ENCODE measurements at places on chromosomes 3 and 15.

GRCh38 chr3:27345493-27345892, 23.7 kb downstream of the NEK10 start:
- no peak for DNase-seq

DNA sequence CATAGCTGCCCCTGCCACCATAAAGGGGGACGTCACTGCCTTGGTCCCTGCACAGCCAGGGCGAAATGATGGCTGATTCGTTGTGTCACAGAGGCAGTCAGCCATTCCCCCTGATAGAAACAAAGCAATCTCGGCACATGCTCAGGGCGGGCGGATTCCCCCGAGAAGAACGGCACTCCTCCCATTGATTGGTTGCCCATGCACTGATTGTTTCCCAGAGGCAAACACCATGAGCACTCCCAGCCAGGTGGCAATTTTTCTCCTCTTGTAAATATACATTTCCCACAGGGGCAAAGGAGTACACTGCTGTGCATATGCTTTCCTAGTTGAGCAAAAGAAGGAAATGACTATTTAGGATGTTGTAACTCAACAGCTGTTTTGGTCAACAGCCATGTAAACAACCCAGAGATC, 56.5 kb downstream of the KY start:
- no peak for DNase-seq

DNA sequence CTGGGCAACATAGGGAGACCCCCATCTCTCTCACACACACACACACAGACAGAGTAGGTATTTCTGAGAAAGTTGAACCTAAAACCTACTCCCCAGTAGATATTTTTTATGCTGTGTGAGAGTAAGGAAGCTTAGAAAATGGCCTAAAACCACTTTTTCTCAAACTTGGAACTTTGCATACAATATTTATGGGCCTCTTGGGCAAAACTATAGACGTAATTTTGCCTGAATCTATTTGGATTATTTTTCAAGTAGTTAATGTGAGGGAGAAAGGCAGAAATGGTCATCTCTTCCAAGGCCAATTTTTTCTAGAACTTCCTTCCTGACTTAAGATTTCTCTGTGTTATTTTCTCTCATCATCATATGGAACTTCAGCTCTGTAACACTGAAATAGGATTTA, 81.7 kb downstream of the ZNF609 start:
- no peak for DNase-seq

DNA sequence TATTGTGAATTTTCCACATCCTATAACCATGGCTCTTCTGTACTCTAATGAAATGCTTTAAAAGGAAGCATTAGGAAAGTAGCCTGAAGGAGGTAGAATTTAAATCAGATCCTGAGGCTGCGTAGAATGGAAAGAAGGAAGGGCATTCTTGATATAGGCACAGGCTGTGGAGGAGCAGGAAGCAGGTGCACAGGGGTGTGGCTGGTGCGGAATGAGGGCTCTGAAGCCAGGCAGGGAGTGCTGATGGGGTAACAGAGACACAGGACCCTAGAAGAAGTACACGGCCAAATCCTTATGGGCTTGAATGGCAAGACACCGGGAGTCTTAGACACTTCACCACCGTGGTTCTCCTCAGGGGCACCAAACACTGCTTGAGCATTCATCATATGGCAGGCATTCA, 97.0 kb downstream of the MYLK start:
- no peak for DNase-seq

- peak; percentile 47 for DNase-seq
These were observed 117.4 kb upstream of the ZBED2 start for GRCh38 chr3:111712294-111713167.

GRCh38 chr3:128616516-128617269, 33.9 kb downstream of the RPN1 start:
- DNase-seq = no peak

DNA sequence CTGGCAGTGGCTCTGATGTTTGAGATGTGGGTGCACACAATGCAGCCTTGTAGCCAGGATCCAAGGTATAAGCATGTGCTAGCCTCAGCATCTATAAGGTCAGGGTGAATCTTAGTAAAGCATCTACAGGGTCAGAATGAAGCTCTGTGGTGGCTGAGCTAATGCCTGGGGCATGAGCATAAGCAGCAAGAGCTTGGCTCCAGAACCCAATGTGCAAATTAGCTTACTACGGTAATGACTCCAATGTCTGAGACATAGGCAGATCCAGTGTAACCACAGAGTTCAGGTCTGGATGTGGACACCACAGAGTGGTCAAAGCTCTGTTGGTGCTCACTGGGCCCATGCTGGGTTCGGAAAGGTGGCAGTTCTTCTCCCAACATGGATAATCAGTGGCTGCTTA, 304.5 kb upstream of the NECTIN3 start:
- no peak for DNase-seq

DNA sequence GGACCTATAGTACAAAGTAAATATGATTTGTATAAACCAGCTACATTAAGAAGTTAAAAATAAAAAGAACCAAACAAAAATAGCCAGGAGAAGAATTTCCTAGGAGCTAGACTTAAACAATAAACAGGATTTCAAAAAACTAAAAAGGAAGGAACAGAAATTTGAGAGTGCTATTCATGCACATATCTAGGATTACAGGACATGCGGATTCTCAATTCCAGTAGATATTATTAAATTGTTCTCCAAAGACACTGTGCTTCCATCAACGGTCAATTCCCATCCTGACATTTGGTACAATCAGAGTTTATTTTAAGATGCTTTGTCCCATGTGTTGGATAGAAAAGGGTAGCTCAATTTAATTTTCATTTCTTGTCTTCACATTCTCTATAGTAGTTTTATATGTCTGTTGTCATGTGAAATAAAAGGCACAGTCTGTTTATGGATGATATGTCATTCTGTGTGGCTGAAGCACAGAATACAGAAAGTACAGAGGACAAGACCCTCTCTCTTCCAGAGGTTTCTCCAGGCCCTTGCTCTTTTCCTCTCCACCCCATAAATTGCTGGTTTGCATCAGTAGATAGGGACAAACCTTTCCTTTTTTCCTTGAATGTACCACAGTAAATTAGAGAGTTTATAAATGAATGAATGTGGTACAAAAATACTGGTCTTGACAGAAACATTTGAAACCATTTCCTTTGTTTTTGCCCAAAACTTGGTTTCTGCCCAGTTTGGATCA, 3.5 kb downstream of the PLOD2 start:
- no peak for DNase-seq

DNA sequence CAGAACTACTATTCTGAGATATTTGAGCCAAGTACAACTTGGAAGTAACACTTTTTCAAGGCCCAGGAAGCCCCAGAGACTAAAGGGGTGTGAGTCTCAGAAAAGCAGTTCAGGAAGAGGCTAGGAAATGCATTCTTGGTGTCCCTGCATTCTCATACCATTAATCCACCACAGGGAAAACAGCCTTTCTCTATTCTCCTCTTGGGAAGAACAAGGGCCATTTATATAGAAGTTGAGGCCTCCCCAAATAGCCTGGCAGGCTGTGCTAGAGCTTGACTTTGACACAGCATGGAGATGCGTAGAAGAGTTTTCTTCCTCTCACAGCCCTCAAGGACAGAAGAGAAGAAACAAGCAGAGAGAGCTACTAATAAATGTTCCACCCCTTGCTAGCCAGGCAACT, 5.5 kb upstream of the NR2C2 start:
- DNase-seq = no peak

GRCh38 chr3:65905771-65906170, 132.9 kb downstream of the MAGI1 start:
- no peak for DNase-seq

- peak; percentile 21 for DNase-seq
These were observed 108.8 kb downstream of the THSD4 start for GRCh38 chr15:71224024-71224423.

- no peak for DNase-seq
These were observed 515 bp downstream of the EPHA6 start for GRCh38 chr3:96814651-96815567.

GRCh38 chr15:67831363-67831762, 6.1 kb downstream of the SKOR1 start:
- no peak for DNase-seq

DNA sequence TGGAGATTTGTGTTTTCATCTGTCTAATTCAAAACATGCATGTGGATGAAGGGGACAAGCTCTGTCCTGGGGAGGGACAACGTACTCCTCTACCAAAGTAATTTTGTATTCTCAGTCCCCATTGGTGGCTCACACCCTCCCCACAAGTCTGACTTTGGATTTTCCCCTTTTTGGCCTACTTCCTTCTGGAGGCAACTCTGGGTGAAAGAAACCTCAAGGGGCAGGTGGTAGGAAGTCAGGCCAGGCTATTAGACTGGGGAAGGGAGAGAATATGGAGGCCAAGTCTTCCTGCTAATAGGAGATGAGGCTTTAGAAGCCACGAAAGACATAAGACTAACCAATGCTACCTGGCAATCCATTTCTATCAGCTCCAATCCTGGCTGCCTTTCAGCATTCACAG, 124.9 kb upstream of the RASGRP1 start:
- no peak for DNase-seq

- DNase-seq = no peak
These were observed 238.5 kb downstream of the NSUN3 start for GRCh38 chr3:94301366-94301765.

GRCh38 chr3:175260145-175260794, 401.1 kb downstream of the NAALADL2 start:
- DNase-seq = peak; percentile 61

- DNase-seq = peak; percentile 77
These were observed 216.8 kb downstream of the ERC2 start for GRCh38 chr3:56251343-56251945.

- no peak for DNase-seq
These were observed 590.4 kb downstream of the PDCD6IP start for GRCh38 chr3:34388830-34389229.

- no peak for DNase-seq
These were observed 345.4 kb upstream of the SEMA6D start for GRCh38 chr15:47371939-47372338.

DNA sequence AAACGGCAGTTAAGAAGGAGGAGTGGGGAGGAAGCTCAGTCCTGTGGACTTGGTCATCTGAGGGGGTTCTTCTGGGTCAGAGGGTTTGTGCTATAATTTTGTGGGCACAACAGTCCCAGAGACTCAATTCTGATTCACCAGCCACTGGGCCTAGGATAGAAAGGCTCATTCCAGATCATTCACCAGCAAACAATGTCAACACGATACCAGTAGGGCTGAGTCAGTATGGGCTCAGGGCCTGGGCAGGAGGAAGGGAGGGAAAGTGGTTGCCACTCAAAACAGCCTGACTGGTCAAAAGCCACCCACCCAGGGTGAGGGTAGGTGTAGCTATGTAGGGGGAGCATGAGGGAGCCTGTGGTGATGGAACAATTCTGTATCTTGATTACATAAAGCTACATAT, 86.9 kb upstream of the MEX3B start:
- DNase-seq = peak; percentile 77

- no peak for DNase-seq
These were observed 29.9 kb upstream of the CCDC80 start for GRCh38 chr3:112670824-112671223.

- no peak for DNase-seq
These were observed 110.3 kb downstream of the OXSM start for GRCh38 chr3:25900161-25900560.

DNA sequence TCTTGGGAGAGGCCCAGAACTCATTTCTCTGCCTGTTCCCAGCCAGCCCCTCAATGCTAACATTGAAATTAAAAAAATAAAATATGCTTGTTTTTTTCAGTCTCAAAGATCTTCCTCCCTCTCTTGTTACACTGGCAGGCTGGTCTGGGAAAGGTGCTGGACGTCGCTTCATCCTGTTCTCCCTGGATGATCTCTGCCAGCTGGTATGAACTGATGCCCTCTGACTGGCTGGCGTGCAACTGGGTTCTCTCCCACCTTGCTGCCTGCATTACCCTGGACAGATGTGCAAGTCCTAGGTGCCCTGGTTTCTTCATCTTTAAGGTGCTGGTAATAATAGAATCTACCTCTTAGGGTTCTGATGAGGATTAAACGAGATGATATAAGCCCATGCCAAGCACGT, 263.9 kb upstream of the PROK2 start:
- no peak for DNase-seq

DNA sequence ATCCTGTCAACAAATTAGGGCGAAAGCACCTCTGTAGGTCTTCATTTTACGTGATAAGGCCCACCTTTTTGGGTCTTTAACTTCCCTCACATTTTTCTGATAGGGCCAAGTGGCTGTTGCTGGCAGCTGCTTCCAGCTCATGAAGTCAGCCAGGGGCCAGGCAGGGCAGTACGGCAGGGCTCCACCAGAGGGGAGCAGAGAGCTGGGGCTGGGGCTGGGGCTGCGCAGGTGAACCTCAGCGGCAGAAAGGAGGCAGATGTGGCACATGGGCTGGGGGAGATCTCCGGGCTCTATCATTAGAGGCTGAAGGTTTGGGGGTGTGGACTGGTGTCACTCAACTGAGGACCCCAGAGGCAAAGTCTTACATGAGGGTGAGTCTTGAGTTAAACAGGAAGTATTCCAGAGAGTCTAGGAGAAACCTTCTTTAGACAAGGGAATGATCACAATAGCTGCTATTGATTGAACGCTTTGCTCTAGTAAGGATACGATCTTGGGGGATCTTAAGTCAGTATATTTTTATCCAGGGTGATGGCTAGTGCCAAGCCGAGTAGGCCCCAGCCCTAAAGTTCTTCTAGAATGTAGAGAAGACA, 62.8 kb upstream of the MEX3B start:
- peak; percentile 60 for DNase-seq

- no peak for DNase-seq
These were observed 7.7 kb downstream of the ITPKA start for GRCh38 chr15:41501191-41501917.

GRCh38 chr3:155239960-155240359, 53.5 kb downstream of the STRIT1 start:
- DNase-seq = no peak

GRCh38 chr3:157785102-157785826, 282.0 kb upstream of the VEPH1 start:
- peak; percentile 89 for DNase-seq

GRCh38 chr3:172476347-172476746, 28.1 kb upstream of the GHSR start:
- DNase-seq = no peak

DNA sequence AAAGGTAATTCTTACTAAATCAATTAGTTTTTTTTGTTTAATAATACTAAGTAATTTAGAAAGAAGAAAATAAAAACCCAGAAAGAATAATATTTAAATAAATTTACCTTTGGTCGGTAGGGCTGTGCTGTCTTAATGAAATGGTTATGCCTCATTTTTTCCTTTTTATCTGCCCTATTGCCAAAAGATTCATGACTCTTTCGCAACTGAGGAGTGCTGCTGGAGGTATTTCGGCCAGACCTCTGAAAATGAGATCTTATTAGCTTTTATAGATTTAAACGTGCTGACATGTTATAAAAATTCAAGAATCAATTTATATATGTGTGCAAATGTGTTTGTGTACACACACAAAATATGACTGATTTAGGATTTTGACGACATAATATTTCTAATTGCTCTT, 67.1 kb upstream of the USP50 start:
- DNase-seq = no peak

DNA sequence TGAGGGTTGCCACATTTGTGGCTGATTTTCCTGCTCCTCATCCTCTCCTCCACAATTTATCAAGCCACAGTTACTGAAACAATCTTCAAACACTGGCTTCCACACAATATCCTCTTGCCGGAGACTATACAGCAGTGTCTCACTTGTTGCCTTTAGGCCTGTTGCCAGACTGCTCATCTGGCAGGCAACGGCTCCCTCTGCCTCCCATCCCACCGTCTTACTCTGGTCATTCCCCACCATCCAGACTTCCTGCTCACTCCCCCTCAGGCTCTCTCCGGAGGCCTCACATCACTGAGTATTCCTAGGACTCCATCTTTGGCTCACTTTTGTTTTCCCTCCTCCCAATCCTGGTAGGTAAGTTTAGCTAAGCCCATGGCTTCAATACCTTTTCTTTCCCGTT, 301.9 kb downstream of the IL20RB start:
- DNase-seq = no peak

GRCh38 chr15:43903864-43904290, 77.1 kb downstream of the WDR76 start:
- DNase-seq = peak; percentile 67

Measured in fibroblast of the aortic adventitia (primary cell).